Progenitor cell of endocrine pancreas (in vitro differentiated cells): ENCODE measurements at places on chromosomes 3 and 15. TPM values are rescaled to one million over a fixed set of nuclear protein-coding genes. Genes with fewer than 3 reads are reported as not detected.

The CMTM7 gene
- 24.6 and 29.6 TPM in 2 replicates for total RNA-seq

The UCN2 gene
- total RNA-seq, result 1.2 and 1.4 TPM in 2 replicates

The TMEM207 gene
- total RNA-seq, result 0.27 TPM in 1 of 2 replicates, not detected in the other

The MYZAP gene
- total RNA-seq, result 11.5 and 11.9 TPM in 2 replicates

The FBXO40 gene
- not detected in 2 replicates for total RNA-seq

The LRRC3B gene
- total RNA-seq, result 0.29 and 0.60 TPM in 2 replicates

The WDR49 gene
- 0.43 and 0.91 TPM in 2 replicates for total RNA-seq

The ISLR gene
- not detected in 2 replicates for total RNA-seq

The KY gene
- total RNA-seq, result not detected in 2 replicates

The CX3CR1 gene
- total RNA-seq, result not detected in 2 replicates
